C1 segment of cervical spinal cord (tissue), 14 donors: ENCODE measurements at places on chromosomes 3 and 15.

DNA sequence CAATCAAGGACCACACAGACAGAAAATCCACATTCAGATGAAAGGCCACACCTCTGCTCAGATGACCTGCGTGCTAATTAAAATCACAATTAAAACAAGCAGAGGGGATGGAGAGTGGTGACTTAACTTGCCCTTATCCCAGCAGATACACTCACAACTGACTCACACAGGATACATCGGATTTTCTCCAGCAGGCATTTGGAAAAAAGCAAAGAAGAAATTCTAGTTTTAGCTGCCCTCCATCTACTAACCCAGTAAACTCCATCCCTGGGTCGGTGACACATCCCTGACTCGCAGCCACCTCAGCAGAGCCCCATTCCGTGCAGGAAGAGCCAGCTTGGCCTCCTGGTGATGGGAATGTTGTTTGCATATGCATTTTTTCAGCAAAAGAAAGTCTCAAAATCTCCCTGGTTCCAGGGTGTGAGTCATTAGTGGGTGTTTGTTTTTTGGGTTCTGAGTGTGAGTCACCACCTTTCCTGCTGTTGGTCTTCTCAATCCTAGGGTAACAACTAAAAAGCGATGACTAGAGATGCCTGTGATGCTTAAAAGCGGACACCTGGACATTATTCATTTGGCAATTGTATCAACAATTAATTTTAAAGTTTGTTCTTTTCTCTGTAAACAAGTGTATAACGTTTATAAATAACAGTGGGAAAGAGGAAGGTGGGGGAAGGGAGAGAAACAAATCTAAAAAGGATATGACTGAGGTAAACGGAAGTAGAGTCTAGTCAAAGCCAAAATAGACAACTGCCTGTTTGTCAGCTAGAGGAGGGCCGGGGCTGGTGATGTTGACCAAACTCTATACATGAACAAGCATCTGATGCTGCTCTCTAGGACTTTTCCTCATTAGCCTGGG is 49.8 kb upstream of the SLC4A7 start:
- DNase-seq, result no peak

- DNase-seq, result no peak
Measured at GRCh38 chr15:67202991-67203390, 51.5 kb downstream of the AAGAB start.

DNA sequence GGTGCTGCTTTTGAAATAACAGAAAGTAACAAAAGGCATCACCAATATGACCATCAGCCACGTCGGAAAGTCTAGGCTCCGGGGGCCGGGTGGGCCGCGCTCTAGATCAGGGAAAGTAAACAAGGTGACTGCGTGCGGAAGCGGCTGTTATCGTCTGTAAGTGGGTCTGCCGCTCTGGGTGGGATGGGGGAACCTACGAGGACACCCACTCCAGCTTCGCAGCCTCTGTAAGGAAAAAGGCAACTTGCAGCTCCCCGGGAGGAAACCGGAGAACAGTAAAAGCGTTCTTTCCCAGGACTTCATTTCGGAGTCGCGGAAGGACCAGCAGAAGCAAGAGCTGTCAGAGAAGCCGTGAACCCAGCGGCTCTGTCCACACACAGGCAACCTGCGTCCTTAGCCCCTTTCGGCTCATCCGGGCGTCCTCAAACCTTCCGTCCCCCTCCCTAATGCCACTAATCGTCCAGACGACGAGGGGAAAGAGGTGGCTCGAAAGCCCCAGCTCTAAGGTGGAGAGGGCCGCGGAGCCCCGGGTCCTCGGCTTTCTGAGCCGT is 461 bp downstream of the XRN1 start:
- peak; percentile 40 for DNase-seq

DNA sequence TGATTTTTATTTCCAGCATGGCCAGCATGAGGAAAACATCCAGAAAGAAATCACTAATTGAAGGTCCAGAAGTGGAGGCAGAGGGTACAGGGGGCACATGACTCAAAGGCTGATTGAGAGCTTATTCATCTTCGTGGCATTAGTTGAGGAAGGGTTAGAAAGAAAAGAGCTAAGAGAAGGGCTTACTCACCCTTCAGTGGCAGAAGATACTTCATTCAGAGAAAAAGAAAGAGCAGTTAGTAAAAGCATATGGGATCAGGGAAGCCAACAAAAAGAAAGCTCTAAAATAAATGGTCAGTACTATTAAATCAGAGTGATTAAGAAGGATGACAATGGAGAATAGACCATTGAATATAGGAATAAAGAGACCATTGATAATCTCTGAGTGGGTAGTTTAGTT is 25.2 kb downstream of the GAP43 start:
- no peak for DNase-seq

DNA sequence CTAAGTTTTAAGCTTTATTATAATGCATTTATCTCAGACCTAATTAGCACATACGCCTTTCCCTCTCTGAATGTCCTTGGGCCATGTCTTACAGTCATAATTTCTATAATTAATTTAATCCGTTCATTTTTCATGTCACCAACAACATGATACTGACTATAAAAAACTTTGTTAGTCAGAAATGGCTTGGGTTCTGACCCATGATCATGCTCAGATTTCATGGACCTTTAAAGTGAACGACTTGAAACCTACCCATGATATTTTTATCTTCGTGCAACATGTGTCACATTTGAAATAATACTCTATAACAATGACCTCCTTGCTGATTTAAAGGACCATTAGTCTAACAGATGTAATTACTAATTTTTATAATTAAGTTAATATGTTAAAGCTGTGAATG is 1033.8 kb downstream of the DIPK2A start:
- DNase-seq, result no peak

GRCh38 chr15:33396475-33396874 is 85.7 kb downstream of the RYR3 start:
- DNase-seq, result no peak

- no peak for DNase-seq
Measured at GRCh38 chr3:124705552-124705951, 24.7 kb upstream of the UMPS start.

DNA sequence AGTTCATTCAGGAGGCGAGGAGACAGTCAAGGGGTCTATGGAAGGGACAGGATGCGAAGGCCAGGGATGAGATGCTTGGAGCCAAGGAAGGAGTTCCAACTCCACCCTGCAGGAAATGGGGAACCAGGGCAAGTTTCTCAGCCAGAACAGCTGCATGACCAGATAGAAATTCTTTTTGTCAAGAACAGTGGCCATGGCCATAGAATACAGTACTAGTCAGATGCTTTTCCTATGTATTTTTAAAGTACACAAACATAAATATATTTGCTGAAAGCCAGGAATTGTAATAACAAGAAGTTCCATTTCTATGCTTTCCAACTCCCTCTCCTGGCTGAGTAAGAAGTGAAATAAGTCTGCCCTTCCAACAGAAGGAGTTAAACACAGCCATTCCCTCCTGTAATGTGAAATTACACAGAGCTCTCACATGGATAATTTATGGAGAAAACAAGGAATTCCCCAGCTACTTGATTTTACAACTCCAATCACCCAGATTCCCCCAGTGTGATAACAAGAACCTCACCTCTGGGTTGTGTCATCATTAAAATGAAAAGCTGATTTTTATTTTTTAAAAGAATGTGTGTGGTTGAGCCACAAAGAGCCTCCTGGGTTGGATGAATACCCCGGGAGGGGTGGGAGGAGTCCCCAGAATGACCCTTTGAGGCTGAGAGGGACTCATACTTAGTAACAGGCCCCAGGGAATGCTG is 124.6 kb upstream of the ARHGEF3 start:
- DNase-seq, result no peak

DNA sequence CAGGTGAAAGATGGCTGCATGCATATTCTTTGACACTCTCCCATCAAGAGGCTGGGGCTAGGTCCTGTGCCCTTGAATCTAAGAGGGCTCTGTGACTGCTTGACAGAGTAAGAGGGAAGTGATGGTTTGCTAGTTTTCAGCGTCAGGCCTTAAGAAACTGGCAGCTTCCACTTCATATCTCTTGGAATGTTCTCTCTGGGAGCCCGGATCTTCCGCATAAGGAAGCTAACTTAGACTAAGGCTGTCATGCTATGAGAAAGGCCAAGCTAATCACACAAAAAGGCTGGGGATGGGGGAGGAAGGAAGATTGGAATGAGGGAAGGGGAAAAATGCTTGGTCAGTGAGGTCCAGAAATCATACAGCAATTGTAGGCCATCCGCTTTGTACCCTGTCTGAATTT is 50.0 kb downstream of the MB21D2 start:
- DNase-seq, result no peak

DNA sequence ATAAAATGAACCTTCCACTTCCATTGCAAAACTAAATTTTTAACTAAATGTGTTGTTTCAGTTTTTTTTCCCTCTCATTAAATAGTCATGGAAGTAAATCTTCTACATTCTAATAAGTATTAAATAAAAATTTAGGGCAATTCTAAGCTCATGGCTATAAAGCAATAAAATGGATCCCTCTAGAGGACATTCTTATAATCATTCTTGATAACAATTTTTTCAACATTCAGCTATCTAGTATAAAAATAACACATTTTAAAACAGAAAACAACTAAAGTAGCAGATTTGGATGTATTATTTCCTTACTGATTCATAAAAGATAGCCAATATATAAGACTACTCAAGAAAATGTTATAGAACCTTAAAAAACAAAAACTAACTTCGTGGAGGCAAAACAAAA is 393.1 kb downstream of the PLOD2 start:
- no peak for DNase-seq

DNA sequence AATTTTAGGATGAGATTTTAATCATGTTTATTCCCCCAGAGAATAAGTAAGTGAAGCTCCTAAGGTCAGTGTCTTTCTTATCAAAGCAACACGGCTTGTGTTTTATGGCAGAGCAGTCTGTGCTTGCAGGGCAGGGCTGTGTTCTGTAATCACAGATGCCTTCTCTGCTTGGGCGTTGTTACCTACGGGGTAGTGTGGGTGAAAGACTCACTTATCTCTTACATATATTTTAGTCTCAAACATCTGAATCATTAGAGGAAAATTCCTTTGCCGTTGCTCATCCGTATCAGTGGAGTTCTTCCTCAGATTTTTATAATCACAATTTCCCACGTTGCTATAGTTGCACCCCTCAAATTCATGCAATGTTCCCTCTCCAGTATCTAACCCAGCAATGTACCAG is 271.7 kb upstream of the MEIS2 start:
- no peak for DNase-seq

DNA sequence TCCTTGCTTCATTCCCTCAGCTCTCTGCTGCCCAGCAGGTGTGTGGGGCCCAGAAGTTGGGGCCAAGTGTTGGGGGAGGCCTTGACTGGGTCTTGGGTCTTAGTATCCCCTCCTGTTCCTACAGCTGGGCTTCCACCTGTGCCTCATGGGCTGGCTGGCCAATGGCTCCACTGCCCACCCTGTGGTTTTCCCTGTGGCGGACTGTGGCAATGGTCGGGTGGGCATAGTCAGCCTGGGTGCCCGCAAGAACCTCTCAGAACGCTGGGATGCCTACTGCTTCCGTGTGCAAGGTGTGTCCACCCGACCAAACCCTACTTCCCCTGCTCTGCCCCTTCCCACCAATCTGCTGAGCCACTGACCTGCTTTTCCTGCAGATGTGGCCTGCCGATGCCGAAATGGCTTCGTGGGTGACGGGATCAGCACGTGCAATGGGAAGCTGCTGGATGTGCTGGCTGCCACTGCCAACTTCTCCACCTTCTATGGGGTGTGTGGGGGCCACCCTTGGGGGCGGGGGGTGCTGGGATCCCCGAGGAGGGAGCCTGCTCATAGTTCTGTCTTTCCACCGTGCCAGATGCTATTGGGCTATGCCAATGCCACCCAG is 10.9 kb downstream of the NT5DC2 start:
- no peak for DNase-seq

- DNase-seq, result no peak
Measured at GRCh38 chr15:59298225-59298853, 74.3 kb downstream of the MYO1E start.

DNA sequence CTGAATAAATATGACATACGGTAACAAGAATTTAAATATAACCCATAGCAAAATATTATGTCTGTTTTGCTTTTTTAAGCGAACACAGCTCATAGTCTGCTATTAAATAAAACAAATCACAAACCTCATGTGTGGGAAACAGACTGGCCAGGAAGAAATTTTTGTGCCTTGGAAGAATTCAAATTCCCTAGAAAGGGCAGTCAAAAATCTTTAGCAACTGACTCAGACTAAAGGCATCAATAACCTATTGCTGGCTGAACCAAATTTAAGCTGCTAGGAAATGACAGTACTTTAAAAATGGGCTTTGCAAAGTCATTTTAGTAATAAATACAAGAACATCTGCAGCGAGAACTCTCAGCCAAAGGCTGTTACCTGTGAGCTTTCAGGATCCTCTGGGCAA is 151.4 kb downstream of the PLD1 start:
- no peak for DNase-seq

- no peak for DNase-seq
Measured at GRCh38 chr3:4606911-4607310, 113.8 kb downstream of the ITPR1 start.

DNA sequence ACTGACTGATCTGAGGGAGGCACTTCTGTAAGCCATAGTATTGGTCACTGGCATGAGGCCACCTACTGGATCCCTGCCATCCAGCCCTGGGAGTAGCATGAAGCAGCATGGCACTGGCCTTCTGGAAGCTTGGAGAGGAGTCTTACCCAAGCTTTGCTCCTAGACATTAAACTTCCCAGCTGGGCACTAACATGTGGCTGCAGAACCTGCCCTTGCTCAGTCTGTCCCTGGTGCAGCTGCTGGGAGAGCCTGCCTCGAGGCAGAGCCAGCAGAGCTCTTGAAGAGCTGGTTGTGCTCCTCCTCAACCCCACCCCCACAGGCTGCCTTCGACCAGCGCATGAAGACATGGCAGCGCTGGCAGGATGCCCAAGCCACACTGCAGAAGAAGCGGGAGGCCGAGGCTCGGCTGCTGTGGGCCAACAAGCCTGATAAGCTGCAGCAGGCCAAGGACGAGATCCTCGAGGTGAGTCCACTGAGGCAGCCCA is 17.1 kb upstream of the SNX22 start:
- DNase-seq, result peak; percentile 59

DNA sequence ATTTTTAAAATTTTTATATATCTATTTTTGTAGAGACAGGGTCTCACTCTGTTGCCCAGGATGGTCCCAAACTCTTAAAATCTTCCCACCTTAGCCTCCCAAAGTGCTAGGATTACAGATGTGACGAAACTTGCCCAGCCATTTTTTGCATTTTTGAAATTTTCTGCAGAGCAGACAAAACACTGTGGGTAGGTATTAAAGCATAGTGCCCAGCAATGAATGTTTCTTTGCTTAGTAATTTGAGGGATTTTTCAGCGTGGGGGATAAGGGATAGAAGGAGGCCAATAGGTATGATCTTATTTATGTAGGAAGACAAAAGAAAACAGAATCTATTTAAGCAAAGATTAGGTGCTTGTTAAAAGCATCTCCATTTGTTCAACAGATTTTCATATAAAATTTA is 446.8 kb upstream of the DPH6 start:
- no peak for DNase-seq
